ENCODE measurements at places on chromosomes 12 and 14. TPM values are rescaled to one million over a fixed set of nuclear protein-coding genes. Genes with fewer than 3 reads are reported as not detected.

Gene RNF212B
- total RNA-seq = not detected

Gene EIF5
- total RNA-seq = 255 TPM

Gene HCAR3
- total RNA-seq = not detected

Gene CCDC177
- total RNA-seq = not detected

Gene PIK3C2G
- 0.43 TPM for total RNA-seq

GRCh38 chr12:73629893-73630831 lies 907.5 kb upstream of the ATXN7L3B start:
- no peak for DNase-seq

DNA sequence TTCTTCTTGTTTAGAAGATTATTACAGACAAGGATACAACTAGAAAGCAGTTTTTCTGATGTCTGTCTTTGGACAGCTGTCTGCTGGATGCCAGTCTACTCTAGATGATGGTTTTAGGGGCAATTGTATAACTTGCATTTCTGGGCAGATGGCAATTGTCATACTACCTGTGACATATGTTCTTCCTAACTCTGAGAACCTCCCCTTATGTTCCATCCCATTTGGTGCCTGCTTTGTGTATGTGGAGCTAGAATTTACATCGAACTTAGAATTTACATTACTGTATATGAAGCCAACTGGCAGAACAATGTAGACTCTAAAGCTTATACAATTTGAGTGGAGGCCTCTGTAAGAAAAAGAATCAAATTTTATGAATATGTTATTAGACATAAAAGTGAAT lies 430.2 kb upstream of the SEL1L start:
- no peak for DNase-seq

GRCh38 chr14:101224356-101225156 lies 321.0 kb upstream of the RTL1 start:
- no peak for DNase-seq

DNA sequence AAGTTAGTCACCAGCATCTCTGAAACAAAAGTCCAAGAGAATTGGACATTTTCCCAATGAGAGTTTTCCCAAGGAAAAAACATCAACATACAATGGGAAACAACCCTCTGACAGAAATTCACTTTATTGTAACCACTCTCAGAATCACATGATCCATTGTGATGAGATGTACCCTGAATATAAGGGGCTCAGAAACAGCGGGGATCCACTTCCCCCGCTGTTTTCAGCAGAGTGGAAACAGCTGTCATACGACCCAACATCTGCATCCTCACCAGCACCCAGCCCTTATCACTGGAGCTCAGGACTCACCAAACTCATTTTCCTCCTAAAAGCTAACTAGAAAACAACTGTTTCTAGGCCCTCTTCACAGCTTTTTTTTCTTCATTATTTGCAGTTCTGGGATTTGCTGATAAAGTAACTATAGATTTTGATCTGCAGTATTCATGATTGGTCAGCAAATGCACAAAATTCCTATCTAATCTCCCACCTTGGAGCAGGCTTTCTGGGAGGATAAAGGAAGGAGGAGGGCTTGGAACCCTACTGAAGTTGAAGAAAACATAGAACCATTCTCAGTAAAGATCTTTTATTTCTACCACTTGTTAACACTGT lies 31.3 kb downstream of the CORO1C start:
- no peak for DNase-seq

GRCh38 chr12:53653595-53653994 lies 22.3 kb downstream of the ATP5MC2 start:
- no peak for DNase-seq

DNA sequence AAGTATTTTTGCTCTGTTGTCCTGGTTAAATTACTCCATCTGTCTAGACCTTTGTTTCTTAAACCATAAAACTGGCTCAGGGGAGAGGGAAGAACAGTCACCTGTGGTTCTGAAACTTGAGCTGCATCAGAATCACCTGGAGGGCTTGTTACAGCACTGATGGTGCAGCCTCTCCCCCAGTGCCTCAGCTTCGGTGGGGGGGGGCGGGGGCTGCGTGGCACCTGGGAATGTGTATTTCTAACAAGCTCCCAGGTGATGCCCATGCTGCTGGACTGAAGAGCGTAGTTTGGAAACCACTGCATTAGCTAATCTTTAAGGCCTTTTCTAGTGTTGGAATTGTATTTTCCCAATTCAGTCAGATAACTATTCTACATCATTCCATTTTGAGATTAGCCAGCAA lies 42.7 kb downstream of the GPHB5 start:
- no peak for DNase-seq

DNA sequence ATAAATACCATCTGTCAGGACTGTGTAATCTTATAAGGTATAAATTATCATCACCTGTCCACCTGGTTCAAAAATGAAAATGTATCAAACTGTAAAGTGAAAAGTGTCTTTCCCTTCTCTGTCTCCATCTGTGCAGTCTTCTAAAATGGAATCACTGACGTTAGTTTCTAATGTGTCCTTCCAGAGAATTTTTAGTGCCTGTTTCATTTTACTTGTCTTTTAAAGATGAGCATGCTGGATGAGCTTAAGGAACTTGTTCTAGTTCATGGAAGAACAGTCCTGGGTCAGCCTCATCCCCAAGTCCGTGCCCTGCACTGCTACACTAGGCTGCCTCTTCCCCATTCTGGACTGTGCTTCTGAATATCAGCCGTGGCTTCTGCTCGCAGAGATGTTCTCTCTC lies 5.4 kb upstream of the NT5DC3 start:
- DNase-seq = no peak

DNA sequence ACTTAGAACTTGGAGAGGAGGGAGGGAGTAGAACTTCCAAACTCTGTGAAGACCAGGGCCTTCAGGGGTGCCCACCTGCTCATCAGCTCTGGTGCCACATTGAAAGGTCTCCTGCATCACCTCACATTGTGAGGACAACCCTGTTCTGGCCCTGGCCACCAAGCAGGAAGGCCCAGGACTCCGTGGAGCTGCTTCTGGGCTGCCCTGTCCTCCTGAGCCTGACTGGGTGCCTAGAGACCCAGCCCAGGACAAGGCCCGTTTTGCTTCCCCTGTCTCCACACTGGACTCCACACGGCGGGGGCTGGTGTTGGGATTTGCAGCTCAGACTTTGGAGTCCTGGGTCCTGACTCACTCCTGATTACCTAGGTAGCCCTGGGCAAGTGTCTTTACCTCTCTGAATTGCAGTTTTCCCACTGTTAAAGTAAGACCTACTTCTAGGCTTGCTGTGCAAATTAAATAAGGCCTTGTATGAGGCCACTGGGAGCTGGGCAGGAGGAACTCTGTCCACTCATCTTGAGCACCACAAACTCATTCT lies 12.5 kb upstream of the KRT82 start:
- DNase-seq = no peak

DNA sequence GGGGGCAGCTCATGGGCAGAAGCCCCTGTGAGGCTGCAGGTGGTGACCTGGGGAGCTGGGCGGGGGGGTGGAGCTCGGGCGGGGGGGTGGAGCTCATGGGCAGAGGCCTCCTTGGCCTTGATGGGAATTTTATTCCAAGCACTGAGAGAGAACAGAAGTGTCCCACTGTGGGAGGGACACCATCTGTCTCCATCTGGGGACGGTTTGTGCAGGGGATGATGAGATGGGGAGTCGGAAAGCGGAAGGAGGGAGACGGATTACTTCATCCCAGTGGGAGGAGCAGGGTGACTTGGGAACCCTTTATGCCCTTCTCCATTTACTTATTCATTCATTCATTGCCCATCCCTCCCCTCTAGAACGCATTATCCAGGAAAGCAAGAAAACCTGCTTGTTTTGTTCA lies 304.7 kb downstream of the ADGRD1 start:
- DNase-seq = no peak

DNA sequence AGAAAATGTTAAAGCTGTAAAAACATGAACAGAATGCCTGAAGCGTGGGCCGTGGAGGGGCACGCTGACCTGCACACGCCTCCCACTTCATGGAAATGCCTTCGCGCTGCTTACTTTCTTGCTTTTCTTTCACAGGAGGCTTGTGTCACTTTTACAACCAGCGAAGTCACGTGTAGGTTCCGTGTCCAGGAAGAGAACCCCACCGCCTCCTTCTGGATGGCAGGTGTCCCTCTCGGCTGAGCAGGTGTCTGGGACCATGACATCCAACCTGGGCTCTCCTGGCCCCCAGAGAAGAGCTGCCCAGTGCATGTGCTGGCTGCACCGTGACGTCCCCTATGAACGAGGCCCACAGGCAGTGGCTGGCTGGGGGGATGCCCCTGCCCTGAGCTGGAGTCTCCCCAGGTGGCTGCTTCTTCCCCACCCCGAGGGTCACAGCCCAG lies 345.0 kb upstream of the SFSWAP start:
- peak; percentile 36 for DNase-seq

GRCh38 chr14:81766321-81766915 lies 232.8 kb upstream of the SEL1L start:
- DNase-seq = no peak

DNA sequence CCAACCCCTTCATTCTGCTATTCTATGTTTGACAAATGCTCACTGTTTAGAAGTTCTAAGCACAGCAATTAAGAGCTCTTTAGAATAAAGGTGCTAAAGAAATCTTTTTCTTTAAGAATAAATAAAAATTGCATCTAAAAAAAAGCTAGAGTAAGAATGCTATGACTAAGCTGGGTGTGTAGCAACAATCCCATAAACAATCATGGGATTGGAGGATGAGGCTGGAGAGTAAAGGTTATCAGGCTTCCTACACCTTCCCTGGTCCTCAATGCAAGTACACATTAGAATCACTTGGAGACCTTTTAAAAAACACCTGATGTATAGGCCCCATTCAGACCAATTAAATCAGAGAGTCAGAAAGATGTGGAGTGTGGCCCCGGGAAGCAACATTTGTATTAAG lies 88.3 kb downstream of the CIT start:
- DNase-seq = no peak

GRCh38 chr12:103833891-103834290 lies 7.1 kb downstream of the NT5DC3 start:
- no peak for DNase-seq

- DNase-seq = no peak
Observed at GRCh38 chr12:82971584-82971983, 284.9 kb downstream of the TMTC2 start.

GRCh38 chr12:93292731-93293566 lies 84.8 kb upstream of the NUDT4 start:
- no peak for DNase-seq

- DNase-seq = no peak
Observed at GRCh38 chr12:11592484-11592883, 57.0 kb upstream of the ETV6 start.

Data from mucosa of descending colon (tissue), 3 donors.